ENCODE measurements at places on chromosomes 3 and 15.
A peak's percentile ranks its signal among the peaks of the same experiment; 100 is the strongest.

DNA sequence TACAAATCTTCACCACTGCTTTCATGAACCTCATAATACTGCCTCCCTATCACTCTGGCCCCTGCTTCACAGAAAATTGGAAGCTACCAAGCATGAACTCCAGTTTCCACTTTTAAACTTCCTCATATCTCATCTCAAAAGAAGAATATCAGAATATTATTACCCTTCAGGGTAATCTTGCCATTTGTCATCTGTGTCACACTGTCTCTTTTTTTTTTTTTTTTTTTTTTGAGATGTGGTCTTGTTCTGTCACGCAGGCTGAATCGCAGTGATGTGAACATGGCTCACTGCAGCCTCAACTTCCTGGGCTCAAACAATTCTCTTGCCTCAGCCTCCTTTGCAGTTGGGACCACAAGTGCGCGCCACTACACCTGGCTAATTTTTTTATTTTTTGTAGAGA is 80.4 kb upstream of the TCF12 start:
- DNase-seq: no peak

GRCh38 chr3:129615751-129616281 is 9.3 kb upstream of the PLXND1 start:
- DNase-seq: no peak

DNA sequence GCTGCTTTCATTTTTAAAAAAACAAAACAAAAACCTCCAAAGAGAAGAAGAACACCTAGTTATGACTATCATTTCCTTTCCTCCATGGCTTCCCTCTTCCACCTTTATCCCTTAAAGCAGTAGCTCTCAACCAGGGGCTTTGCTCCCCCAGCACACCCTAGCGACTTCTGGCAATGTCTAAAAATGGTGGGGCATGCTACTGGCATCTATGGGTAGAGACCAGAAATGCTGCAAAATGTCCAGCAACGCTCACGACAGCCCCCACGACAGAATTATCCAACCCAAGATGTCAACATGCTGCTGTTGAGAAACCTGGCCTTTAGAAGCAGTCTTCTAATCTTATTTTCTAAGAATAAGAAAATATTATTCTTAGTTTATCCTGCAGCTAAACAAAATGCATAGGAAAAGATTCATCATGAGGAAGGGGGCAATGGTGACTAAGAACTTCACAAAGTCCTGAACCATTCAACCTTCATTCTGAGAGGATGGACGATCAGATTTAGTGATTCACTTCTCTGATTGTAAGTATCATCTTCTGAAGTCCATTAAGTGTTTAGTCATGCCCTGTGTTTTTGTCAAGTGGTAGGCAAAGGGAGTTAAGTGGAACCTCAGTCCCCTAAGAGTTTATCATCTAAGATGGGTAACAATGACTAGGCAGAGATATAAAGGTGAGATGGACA is 81.7 kb downstream of the CCNL1 start:
- no peak for DNase-seq

GRCh38 chr3:101036213-101036618 is 43.0 kb upstream of the ABI3BP start:
- peak; percentile 76 for DNase-seq

DNA sequence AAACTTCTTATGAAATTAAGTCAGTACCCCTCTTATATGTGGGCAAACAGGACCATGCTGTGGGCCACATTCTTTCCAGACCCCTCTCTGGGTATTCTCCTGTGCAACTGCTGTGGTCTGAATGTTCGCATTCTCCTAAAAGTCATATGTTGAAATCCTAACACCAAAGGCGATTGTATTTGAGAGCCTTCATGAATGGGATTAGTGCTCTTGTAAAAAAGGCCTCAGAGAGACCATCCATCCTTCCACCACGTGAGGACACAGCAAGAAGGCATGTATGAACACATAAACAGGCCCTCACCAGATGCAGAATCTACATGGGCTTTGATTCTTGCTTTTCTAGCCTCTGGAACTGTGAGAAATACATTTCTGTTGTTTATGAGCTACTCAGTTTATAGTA is 68.0 kb upstream of the NAALADL2 start:
- DNase-seq: no peak

DNA sequence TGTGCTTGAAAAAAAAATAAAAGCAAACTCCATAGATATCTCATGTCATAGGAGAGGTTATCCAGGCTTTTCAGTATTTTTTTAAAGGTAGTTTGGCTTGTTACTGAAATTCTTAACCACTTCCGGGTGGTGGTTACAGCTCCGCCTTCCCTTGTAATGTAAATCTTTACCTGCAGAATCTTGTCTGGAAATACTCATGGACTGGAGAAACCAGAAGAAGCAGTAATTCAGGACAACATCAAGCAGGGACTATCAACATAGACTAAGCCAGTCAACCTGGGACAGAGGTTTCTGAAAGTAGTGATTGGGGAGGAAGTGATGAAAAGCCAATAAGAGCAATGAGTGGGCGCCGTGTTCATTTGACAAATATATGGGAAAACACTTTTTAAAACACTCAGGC is 78.9 kb upstream of the SKOR1 start:
- DNase-seq: no peak

- DNase-seq: no peak
Measured at GRCh38 chr15:68419301-68420175, 12.4 kb downstream of the ITGA11 start.

- no peak for DNase-seq
Measured at GRCh38 chr3:161745741-161746140, 249.1 kb downstream of the OTOL1 start.

DNA sequence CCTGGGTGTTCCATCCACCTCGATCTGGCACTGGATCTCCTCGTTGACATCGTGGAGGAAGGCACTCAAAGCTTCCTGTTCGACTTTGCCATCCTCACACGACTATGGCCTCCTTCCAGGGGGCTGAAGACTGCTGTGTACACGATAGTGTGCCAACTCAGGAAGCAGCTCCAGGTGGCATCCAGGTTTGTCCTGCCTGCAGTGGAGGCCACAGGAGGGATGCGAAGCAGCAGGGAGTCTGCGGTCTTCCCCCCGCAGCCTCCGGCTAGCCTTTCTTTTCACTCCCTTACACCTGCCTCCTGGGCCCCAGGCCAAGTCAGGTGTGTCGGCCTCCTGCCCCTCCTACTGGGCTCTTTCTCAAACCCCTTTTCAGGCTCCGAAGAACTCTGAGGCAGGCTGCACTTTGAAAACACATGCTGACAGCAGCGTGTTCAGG is 32.2 kb downstream of the SYNM start:
- DNase-seq: no peak

GRCh38 chr15:66620744-66621344 is 55.0 kb upstream of the LCTL start:
- no peak for DNase-seq

GRCh38 chr15:92846741-92847140 is 53.4 kb upstream of the CHD2 start:
- DNase-seq: no peak

GRCh38 chr3:156126467-156126866 is 6.1 kb downstream of the KCNAB1 start:
- DNase-seq: no peak

DNA sequence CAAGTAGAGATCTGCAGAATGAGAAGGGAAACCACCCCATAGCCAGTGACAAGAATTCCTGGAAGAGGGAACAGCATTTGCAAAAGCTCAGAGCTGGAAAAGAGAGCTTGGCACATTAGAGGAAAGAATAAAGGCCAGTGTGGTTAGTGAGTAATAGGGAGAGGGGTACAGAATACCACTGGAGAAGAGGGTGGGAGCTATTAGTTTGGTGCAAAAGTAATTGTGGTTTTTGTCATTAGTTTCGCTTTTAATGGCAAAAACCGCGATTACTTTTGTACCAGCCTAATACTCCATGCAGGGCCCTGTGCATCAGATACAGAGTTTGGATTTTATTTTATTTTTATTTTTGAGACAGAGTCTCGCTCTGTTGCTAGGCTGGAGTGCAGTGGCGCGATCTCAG is 9.8 kb downstream of the SLC24A1 start:
- no peak for DNase-seq

DNA sequence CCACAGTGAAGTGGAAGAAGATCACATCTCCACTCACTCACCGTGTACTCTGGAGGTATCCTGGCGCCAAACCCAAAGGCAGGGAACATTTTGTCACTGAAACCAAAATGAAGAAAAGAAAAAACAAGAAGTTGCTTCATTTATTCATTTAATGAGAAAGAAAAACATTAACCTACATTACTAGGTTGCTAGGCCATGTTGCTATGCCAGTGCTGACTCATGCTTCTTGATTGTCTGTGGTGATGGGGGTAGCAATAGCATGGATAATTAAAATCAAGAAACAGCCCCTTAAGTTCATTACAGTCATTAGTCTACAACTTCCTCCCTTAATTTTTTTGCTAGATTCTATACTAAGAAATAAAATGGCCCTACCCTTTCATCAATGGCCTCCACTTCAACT is 52.7 kb upstream of the MRPL3 start:
- DNase-seq: no peak

- peak; percentile 82 for DNase-seq
Measured at GRCh38 chr3:117622171-117622841, 912.7 kb downstream of the TUSC7 start.

DNA sequence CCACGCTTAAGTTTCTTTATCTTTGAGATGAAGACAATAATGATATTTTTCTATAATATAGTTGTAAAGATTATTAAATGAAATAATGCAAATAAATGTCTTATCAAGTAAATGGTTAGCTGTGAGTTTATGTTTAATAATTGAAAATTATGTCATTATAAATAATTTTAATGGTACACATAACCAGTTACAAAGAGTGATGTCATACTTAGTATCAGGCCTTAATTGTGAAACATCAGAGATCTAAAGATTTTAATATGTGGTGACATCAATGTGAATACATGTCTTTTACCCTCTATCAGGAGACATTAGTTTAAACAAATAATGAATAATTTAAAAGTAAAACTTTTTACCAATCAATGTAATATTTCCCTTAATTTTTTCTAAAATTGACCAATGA is 63.8 kb upstream of the P2RY1 start:
- no peak for DNase-seq

- no peak for DNase-seq
Measured at GRCh38 chr15:84736375-84736774, 12.0 kb upstream of the ZNF592 start.

DNA sequence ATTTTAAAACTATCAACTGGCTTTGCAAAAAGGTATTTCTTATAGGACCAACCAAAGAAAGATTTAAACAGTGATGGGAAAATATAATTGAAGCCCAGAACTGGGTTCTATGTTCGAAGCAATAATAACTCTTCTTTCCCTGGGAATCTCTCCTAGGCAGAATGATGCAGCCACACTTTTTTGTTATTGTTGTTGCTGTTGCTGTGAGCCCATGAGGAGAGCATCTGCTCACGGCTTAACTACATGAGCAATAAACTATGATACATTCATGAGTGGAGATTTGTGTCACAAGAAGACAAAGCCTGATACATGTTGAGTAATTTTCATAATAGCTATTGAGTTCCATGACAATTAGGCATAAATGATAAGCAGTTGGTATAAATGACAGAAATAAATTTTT is 80.5 kb downstream of the CRTC3 start:
- DNase-seq: no peak

DNA sequence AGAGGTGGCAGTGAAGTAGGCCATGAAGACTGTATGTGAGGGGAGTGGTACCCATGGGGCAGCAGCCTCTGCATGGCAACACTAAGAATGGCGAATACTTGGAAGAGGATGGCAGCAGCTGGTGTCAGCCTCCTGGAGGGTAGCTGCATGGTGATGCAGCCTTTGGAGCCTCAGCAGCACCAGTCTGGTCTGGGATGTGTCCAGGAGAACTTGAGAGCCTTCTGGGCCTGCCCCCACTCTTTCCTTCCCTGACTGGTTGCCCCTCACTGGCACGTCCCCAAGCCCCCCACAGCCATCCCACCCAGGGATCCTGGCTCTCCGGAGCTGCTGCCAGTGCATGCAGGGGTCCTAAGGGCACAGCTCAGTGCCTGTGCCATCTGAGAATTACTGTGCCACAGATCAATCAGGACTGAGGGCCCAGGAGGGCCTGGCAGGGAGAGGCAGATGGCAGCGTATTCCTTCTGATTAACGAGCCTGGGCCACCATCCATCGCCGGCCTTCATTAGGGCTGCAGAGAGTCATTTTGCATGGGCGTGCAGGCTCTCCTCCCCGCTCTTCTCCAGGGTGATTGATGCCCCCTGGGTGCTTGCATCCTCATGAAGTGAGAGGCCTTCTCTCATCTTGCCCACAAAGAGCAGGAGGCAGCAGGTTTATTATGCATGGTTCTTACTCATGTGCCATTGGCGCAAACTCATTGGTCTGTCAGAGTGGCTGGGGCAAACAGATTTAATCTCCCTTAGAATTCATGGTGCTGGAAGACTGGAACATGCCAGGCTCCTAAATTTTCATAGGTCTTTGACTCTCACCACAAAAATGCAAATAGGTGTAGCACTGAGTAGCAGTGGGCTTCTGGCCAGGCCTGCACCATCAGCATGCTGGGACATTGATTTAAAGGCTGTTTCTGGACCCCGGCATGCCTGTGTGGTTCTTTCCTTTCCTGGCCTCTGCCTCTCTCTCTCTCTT is 116.8 kb downstream of the EPHB1 start:
- DNase-seq: no peak

DNA sequence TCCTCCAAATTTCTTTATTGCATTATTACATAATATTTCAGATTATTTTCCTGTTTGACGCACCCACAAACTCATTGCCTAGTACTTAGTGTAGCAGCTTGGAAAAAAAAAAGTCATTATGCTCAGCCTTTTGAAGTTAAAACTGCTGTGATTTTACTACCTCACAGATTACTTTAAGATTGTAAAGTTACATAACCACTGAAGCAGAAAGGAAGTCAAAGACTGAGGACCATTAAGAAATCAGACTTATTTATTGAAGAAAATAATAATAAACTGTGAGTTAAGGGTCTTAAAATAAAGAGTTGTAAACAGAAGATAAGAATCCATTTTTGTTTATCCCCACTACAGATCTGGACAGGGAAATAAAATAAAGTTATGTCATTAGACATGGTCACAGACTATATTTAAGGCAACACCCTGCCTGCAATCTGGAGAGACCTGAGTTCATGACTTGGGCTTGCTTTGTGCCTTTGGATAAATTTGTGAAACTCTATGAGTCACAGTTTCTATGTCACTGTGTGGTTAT is 212.1 kb upstream of the ROBO2 start:
- DNase-seq: no peak

DNA sequence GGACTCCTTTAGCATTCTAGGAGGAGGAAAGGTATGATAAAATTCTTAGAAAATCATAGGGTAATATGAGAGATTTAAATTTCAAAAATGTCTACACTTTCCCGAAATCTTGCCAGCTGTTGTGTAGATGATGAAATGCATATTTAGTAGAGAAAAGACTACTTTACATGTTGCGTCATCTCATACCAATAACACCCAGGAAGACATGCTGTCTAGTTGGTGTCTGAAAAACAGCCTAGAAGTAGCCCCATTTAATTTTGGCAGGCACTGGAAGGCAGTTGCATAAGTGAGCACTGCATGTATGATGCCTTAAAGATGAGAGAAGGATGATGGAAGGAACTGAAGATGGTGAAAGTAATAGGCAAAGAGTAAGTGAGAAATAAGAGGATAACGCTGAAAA is 310.5 kb upstream of the TPM1 start:
- no peak for DNase-seq

DNA sequence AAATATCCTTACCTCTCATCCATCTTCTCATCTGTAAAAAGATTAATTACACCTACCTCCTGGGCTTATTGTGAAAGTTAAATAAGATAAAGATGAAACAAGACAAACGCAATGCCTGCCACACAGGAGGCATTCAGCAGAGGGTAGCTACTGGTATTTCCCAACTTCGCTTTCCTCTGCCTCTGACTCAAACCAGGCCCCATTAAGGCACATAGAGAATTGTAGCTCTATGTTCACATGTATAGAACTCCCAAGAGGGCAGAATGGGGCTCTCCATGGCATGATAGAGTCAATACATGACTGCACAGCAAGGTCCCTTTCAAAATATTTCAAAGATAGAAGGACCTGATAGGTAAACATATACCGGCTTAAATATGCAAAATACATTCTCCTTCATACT is 1.4 kb downstream of the LYSMD2 start:
- no peak for DNase-seq

Data from amniotic stem cell (primary cell).